ENCODE measurements at places on chromosomes 7 and 10. TPM values are rescaled to one million over a fixed set of nuclear protein-coding genes. Genes with fewer than 3 reads are reported as not detected.

The FXYD4 gene
- not detected for total RNA-seq

The IKZF1 gene
- 22.0 TPM for total RNA-seq

The OR9A4 gene
- total RNA-seq, result not detected

The NOS3 gene
- 57.1 TPM for total RNA-seq

The ADCY1 gene
- 3.3 TPM for total RNA-seq

The SLC29A4 gene
- 38.2 TPM for total RNA-seq

The SORCS3 gene
- total RNA-seq, result not detected

The C7orf33 gene
- total RNA-seq, result not detected

The SPDYE3 gene
- total RNA-seq, result not detected

DNA sequence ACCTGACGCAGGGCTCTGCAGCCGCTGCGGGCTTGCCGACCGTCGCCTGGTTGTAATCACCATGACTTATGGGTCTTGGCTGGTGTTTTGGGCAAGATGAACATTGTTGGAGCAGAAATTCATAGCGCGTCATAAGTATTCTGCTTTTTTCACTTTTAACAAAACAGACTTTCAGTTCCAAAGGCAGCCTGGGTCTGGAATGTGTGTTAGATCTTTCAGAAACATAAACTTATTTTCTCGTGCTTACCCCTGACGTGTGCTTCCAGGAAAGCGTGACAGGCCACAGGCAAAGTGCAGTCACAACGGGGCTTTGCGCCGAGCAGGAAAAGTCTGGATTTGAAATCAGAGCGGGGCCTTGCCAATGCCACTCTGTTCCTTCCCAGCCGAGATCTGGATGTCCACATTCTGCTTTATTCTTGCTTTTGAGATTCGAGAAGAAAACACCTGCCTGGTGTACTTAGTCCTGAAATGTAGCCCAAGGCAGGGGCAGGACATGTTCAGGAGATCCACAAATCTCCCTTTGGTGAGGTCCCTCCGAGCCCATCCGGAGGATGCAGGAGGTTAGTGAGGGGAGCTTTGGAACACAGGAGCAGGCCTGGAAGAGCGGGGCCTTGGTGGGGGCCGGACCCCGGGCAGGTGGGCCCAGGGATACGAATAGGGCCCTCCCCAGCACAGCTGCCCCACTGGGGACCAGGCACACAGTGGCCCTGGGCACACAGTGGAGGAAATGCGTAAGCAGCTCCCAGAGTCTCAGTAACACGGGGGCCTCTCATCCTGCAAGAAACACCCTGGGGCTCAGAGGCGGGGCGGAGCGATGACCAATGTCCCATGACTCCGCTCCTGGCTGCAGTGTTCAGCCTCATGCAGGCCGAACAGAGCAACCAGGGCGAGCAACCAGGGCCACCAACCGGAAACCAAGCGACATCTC is 49.5 kb upstream of the EBF3 start:
- no peak for DNase-seq

DNA sequence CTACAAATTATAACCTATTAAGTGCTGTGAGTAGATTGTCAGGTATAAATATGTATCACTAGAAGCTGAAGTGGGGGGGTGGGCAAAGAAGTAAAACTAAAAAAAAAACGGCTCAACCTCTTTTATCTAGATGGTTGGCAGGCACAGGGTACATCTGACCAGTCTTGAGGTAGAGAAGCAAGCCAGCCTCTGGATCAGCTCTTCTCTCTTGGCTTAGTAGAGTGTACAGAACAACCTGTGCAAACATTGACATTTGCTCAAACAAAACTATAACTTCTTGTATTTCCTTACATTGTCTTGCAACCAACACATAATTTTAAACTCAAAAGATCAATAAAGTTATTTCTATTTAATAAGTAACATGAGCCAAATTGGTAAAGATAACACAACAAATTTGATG is 25.6 kb downstream of the DNA2 start:
- no peak for DNase-seq

DNA sequence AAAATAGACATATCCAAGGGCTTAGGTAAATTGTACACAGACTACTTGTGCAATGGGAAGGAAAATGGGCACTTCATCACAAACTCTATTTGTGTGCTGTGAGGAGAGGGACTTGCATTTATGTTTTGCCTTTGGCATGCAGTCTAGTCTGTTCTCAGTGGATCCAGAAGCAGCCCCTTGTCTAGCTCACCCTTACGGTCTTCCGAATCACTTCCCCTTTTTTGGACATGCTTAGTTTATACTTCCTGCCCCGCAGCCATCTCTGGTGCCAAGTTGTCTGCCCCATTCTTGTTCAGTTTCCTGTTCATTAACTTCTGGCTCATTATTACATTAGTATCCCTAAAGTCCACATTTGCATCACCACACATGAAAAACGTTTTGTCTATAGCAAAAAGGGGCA is 161.6 kb downstream of the NRCAM start:
- DNase-seq, result no peak

- DNase-seq, result no peak
Observed at GRCh38 chr10:75477680-75478079, 46.3 kb downstream of the LRMDA start.

GRCh38 chr7:81297317-81297716 is 378.5 kb upstream of the SEMA3C start:
- no peak for DNase-seq

GRCh38 chr10:46094197-46094500 is 48.1 kb upstream of the MSMB start:
- DNase-seq, result no peak

DNA sequence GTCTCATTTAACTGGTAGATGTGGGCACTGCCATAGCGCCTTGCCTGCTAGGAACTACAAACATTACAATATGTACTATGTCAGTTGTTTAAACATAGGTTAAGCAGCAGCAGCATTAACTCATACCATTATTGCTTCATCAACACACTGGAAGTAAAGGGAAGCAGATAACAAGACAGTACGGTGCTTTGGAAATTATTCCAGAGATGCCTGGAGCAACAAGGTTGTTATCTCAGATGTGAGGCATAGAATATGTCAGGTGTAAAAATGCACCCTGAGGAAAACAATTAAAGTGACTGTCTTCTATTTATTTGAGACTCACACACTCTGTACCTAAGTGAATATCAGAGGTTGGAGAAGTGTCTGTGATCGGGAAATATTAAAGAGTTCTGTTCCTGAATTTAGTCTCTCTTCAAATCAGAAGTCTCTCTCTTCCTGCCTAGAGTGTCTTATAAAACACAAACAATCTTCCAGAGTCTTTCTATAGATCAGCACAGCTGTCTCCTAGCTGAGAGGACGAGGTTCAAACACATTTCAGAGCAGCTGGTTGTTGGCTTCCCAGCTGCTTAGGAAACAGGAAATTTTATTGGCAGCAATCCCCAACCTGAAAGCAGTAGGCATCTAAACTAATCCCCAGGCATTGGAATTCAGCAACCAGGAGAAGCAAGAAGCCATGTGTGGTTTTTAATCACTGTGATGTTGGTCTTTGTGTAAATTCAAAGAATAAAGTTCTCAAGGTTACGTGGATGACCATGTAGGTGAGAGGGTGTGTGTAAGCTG is 994.4 kb upstream of the LRRTM3 start:
- no peak for DNase-seq

DNA sequence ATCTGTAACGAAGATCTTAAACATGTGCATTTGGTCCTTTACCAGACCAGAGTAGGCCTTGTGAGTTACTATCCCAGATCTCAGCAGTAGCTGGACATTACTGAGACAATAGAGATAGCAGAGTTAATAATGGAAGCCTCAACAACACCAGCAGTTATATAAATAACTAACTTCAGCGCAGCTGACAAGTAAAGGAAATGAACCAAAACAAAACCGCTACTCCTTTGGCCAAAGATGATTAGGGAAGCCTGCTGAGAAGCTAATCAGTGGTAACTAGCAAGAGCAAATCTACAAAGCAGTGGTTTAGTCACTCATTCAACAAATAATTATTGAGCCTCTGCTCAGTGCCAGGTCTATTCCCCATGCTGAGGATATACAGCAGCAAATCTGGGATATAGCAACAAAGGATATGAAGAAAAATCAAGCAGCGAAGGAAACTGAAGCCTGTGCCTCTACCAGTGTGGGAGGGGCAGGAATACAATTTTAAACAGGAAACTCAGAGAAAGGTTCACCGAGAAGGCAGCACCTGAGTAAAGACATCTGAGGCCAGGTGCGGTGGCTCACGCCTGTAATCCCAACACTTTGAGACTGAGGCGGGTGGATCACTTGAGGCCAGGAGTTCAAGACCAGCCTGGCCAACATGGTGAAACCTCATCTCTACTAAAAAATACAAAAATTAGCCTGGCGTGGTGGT is 103.6 kb downstream of the ELMO1 start:
- no peak for DNase-seq

DNA sequence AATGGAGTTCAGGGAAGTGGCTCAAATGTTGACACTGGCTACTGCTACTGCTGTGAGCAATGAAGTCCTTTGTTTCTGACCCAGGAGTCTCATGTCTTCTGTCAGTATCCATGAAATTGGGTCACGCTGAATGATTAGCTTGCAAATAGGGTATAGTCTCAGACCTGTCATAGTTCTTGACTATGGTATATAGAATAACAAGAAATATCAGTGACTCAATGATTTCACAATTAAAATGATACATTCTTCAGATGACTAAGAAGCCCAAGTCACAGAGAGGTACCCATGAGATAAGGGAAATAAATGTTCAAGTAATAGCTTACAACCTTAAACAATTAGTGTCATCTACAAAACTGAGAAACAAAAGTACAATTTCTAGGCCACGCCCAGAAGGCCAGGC is 89.3 kb downstream of the LYZL2 start:
- DNase-seq, result no peak

Measured in mesenteric fat pad (tissue), 1 donor.